Fibroblast of upper back skin (primary cell): ENCODE measurements at places on chromosomes 7 and 10.

- DNase-seq, result no peak
These were observed 38.4 kb downstream of the STAM start for GRCh38 chr10:17682236-17682946.

DNA sequence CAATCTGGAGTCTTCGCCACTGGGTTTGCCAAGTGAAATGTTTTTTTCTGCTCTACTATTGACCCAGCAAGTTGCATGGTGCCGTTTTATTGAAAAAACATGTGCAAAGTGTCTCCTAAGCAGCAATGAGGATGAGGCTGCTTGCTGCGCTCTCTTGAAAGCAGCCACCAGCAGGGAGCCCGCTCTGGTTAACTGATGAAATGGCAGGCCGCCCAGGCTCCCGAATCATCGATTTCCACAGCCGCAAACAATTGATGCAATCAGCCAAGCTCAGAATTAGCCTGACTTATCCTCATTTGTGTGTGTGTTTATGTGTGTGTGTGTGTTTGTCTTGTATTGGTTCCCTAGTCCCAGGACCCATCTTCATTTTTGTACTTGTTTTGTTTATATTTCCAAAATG is 22.2 kb upstream of the LYZL1 start:
- DNase-seq, result peak; percentile 70

- DNase-seq, result peak; percentile 38
These were observed 210.1 kb downstream of the KIAA1217 start for GRCh38 chr10:24419066-24419465.

DNA sequence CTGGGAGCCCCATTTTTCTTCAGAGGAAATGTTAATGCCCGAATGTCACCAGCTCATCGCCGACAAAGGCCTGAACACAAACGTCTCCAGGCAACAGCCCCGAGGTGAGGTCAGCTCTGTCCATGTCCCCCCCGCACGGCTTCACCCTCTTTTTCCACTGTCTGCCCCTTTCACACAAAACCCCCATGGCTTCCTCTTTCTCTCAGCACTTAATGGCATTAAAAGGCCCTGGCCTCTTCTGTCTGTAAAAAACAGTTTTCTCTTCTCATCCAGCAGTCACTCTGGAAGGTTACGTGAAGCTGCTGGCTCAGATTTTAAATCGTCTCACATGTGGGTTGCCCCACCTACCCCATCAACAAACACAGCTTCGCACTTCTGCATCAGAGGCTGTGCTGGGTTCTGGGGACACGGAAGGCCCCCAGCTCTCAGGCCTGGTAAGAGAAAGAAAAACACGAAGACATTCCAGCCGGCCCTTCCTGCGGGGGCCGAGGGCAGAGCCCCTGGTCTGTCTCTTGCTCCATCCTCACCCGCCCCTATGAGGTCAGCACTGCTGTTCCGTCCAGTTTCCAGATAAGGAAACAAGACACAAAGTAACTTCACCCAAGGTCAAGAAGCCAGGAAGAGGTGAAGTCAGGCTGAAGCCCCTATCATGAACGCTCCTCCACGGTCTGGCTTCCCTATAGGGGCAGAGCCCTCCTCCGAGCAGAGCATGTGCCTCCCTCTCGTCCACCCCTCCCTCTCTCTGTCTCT is 91.1 kb upstream of the PDGFA start:
- no peak for DNase-seq

DNA sequence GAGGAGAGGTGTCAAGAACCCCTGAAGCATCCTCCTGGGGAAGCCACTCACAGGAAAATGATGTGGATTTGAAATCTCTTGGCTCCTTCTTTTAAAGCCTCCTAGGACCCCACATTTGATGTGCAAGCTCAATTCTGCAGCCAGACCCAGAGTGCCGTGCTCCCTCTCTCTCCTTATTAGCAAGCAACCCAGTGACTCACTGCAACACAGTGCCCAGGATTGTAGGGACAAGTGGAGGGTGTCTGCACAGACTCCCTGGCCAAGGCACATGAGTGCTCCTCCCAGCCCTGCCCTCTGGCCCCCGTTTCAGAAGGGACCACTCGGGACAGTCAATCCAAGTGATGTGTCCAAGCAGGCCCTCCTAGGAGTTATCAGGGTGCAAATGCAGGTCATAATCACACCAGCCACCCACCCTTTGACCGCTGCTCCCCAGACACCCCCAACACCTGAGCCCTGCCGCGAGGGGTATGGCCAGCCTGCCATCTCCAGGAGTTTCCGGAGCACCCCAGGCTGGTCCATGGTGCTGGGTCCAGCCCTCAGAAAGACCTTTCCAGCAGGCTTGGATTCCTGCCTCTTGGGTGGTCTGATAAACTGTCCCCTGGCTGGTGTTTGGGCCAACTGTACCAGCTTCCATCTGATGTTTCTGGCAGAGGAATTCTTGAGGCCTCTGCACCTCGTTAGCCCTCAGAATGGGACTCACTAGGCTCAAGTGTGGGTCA is 54.5 kb upstream of the CXCL12 start:
- no peak for DNase-seq

DNA sequence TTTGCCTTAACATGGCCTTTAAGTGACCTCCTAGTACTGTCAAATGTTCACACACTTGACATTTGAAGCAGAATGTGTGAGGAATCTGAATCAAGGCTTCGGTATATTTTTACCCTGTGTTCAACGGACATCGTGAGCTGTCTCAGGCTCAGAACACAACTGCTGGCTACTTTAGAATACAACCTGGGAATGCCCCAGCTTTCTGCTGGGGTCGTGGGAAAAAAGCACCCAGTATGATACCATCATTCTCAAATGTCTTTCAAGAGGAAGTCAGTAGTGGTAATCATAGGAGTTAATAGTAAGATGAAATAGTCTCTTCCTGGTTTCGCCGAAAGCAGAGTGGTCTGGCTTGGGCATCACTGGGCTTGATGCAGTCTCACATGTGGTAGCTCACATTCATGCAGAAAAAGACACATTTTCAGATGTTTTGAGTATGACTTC is 67.2 kb downstream of the CREB5 start:
- no peak for DNase-seq

- DNase-seq, result no peak
These were observed 74.8 kb downstream of the DNAJB6 start for GRCh38 chr7:157411580-157411979.

- DNase-seq, result no peak
These were observed 395.9 kb downstream of the TFEC start for GRCh38 chr7:115634633-115635032.

DNA sequence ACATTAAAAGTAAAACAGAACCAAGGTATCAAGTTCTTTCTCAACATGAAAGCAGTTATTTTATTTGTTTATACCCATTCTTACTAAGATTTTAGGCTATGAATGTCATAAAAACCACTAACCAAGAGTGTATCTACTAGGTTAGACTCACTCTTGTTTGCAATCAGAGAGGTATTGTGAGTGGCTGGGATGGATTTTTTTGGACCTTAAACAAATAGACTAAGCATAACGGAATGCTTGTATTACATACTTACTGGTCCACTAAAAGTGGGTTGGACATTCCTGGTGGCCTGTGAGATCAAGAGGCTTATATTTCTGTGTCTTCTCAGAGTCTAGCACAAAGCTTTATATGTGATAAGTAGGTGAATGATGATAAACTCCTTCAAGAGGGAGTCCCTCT is 32.6 kb upstream of the CBLL1 start:
- peak; percentile 48 for DNase-seq

DNA sequence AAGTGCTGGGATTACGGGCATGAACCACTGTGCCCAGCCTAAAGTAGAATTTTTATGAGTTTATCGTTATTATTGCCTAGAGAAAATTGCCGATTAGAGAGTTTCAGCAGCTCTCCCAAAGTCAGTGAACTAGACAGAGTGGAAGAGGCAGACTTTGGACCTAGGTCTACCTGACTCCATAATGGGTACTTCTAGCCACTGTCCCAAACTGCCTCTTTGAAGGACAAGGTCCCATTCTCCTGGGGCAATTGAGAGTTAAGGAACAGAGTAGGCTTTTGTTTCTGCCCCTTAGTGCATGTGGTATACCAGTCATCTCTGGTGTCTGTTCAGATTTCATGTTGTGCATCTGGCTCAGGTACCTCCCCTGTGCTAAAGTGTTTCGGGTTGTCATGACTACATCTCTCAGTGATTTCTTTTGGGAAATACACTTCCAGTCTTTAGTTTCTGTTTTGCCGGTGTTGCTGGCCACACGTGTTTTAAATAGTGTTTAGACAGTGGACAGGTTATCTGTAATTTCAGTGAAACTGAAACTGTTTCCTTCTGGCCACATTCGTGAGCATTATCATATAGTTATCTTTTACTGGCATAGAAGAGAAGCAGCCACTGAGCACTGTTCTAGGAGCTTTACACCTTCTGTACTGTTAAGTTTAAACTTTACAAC is 4.7 kb downstream of the TMEM236 start:
- DNase-seq, result no peak

- DNase-seq, result no peak
These were observed 15.0 kb upstream of the COMMD3 start for GRCh38 chr10:22301193-22301592.
